ENCODE measurements at places on chromosomes 1 and 21.

DNA sequence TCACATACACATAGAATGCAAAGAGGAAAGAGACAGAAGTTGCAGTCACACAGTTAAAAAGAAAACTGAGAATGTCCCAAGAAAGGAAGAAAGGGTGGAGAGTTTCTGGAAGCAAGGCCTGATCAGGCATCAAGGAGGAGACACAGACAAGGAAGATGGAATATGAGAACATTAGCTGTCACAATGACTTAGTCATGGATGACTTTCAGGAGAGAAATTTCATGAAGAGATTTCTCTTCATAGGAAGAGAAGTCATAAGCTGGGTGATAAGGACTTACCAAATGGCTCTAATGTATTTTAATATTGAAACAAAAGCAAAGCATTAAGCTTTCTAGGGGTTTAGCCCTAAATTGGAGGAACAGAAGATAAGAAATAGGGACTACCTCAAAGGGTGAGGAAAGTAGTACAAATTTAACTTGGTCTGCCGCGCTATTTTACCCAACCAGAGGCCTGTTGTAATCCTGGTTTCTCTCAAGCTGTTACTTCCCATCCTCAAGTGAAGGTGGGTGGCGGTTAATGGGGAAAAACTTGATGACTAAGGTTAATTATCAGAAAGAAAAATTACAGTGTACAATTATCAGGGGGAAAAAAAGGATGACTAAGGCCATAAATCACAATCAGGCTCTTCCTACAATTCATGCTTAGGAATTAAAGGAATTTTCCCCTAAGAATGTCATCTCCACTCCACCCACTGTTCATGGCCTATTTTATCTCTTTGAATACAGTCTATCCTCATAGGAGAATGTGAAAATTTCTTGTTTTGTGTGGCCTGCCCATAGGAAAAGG is 93.9 kb upstream of the ADGRL2 start:
- no peak for DNase-seq

GRCh38 chr1:184223216-184223615 is 163.6 kb upstream of the C1orf21 start:
- no peak for DNase-seq

GRCh38 chr1:181369416-181369815 is 113.9 kb upstream of the CACNA1E start:
- DNase-seq: no peak

DNA sequence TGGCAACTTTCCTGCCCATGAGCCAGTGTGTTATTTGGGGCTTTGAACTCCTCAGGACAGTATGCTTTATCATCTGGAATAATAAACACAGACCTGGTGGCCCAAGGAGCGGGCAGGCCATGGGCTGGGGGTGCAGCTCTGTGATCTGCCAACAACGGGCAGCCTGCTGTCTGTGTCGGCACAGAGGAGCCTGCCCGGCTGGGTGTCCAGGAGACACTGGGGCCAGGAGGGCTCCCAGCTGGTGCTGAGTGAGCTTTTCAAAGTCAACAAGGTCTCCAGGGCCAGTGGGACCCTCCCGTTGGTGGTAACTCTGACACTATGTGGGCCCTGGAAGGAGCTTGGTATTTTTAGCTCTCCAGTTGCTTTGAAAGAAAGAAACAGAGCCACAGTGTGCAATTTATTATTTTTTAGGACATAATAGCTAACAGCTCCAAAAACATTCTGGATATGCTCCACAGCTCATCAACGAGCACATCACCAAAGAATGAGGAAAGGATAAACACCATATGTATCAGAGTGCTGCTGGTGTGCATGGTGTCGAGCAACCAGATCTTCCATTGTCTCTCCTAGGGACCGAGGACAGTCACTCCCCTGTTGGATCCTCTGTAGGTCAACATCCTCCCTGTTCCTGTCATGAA is 488.7 kb upstream of the USP24 start:
- no peak for DNase-seq

- no peak for DNase-seq
Observed at GRCh38 chr1:94096797-94097549, 24.0 kb downstream of the ABCA4 start.

- no peak for DNase-seq
Observed at GRCh38 chr1:111045033-111045722, 81.5 kb upstream of the LRIF1 start.

Data from GM20000 (cell line).